DMS53 (cell line): ENCODE measurements at places on chromosomes 6 and 20.

DNA sequence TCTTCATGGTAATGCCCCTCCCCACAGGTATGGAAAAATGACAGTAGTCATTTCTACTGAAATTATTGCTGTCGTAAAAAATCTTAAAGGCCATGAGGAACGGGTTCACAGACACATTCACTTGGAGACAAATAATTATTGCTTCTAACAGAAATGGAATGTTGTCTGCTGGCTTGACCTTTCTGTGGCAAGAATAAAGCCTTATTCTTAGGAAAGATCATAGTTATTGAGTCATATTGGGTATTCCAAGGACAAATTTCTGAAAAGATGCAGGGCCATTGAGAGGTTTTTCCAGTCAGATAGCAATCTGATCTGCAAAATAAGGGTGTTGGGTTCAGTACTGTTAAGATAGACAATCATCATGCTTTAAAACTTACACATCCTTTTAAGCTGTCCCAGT is 29.2 kb downstream of the AKAP7 start:
- no peak for DNase-seq

- DNase-seq = no peak
Measured at GRCh38 chr6:53765270-53765669, 29.5 kb upstream of the LRRC1 start.

DNA sequence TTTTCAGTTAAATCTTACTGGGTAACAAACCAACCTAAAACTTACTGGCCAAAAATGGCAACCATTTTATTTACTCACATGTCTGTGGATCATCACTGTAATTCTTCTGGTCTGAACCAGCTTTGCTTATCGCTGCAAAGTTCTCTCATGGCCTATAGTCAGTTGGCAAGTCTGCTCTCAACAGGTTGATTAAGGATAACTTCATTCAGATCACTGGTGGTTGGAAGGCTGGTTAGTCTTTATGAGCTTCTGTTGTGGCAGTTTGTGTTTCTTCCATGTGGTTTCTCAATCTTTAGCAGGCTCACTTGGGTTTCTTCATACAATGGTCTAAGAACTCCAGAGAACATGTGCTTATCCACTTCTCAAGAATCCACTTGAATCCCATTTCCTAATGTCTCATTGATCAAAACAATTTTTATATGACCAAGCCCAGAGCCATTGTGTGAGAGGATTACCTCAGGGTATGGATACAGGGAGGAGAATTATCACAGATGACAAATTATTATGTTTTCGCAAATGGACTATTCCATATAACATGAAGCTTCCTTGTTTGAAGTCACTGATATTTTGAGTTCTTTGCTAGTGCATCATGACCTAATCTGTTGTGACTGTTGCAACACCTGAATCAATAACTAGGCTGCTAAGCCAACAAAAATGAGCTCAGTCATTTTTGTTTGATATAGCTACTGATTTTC is 155.4 kb upstream of the BMP2 start:
- DNase-seq = peak; percentile 85

GRCh38 chr20:43925801-43926200 is 11.1 kb downstream of the TOX2 start:
- no peak for DNase-seq

GRCh38 chr6:28567506-28567905 is 41.8 kb downstream of the GPX5 start:
- no peak for DNase-seq

DNA sequence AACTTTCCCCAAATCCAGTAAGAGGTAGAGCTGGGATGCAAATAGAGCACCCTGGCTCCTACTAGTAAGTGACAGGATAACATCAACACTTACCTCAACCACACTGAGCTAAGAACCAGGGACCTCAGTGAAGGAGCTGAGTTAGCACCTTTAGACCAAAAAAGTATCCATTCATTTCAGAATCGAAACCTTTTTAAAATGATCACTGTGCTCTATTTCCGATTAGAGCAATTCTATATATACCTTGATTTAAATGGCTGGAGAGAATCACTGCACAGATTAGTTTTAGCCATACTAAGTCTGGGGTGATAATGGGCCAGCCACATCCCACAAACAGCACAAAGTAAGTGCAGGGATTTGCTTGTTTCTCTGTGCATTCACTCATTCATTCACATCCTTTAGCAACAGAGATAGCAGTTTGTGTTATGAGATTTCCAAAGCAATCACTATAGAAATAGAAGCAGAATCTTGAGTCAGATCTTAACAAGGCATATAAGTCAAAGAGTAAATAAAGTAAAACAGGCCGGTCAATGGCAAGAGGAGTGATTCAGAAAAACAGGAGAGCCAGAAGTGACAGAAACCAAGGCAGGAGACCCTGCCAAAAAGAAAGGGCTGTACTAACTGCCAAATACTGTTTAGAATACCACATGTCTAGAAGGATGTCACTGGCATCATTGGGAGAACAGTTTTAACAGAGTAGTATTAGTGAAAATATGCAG is 136.3 kb downstream of the KIF13A start:
- no peak for DNase-seq

DNA sequence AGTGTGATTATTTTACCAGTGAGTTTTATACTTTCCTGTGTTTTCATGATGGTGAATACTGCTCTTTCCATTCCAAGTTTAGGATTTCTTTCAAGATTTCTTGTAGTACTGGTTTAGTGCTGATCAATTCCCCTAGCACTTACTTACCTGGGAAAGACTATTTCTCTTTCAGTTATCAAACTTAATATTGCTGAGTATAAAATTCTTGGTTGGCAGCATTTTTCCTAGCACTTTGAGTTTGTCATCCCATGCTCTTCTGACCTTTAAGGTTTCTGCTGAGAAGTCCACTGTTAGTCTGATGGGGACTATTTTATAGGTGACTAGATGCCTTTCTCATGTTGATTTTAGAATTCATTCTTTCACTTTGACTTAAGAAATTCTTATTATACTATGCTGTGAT is 842.8 kb upstream of the CITED2 start:
- no peak for DNase-seq

GRCh38 chr6:169266261-169266660 is 12.6 kb upstream of the THBS2 start:
- DNase-seq = no peak

DNA sequence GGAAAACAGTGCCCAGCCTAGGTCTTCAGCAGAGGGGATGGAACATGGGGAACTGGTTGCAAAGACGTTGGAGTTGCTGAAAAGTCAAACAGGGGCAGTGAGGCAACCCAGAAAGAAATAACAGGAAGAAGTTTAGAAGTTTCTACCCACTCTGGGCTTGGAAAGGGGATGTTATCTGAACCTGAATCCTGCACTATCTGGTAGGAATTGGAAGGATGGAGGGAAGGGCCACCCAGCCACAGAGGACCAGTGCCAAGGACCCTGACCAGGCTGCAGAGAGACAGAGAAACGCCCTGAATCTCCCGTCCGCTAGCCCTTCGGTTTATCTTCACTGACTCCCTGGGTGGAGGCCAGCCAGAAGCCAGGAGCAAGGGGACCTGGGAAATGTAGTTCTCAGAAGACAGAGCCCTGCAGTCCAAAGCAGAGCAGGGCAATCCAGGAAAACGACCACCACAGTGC is 217.3 kb upstream of the RREB1 start:
- peak; percentile 57 for DNase-seq
